ENCODE measurements at places on chromosomes 11 and 22.

- DNase-seq = no peak
Measured at GRCh38 chr22:28064920-28065319, 145.9 kb upstream of the PITPNB start.

- DNase-seq = no peak
Measured at GRCh38 chr11:43833657-43834073, 47.0 kb upstream of the ALKBH3 start.

DNA sequence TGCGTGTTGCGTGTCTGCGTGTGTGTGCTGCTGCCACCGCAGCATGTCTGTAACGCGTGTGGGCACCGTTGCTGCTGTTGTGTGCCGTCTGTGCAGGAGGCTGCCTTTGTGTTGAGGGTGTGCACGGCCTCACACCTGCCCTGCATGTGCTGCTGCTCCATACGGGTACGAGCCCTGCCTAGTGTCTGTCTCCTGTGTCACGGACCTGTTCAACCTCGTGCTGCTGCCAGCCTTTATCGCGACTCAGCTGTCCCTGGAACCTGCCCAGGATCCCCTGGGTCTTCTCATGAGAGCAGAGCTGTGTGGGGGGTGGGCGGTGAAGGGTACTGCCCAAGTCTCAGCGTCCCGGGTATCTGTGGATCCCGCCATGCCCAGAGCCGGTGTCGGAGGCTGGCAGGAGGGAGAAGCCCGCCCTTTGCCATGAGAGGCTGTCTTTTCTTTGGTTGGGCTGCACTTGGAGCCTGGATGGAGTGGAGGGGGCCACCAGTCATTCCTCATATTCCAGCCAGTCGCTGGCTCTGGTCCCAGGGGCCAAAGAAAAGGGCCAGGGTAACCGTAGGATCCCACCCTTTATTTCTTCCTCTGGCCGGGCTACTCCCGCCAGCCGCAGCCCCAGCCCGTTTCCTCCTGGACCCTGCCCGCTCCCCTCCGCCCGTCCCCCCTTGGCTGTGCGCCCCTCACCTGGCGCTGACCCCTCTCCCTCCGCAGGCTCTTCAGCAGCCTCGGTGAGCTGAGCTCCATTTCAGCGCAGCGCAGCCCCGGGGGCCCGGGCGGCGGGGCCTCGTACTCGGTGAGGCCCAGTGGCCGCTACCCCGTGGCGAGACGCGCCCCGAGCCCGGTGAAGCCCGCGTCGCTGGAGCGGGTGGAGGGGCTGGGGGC, 7.8 kb upstream of the ACR start:
- DNase-seq = no peak

DNA sequence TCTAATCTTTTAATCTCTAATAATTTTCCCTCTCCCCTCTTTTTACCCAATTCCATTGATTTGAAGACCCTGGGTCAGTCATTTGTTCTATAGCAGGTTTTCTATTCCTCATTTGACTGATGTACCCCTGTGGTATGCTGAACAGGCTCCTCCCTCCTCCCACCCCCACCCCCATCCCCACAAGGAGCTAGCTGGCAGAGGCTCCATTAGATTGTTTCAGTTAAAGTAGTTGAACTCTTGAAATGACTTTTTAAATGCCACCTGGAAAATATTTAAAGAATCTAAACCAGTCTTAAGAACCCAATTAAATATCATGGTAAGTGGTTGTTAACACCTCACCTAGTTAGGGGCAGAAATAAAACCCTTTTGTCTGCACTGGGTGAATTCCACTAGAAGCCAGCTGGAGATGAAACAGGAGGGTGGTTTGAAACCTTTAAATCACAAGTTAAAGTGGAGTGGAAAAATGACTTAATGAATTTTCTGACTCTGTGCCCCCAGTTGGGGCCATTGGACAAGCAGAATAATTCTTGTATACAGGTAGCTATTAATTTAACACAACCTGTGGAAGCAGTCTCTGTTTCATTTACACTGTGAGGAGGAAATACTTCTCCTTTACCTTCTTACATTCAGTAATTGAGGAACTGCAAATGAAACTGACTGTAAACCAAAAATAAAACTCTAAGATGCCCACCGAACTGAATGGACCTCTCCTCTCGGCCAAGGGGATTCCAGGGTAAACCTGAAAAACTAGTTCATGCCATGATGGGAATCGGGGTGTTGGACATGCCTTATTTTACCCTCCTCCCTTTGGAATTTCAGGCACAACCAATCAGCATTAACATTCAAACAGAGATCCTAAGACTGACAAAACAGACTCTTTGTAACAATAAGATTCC, 30.7 kb downstream of the PRR5L start:
- no peak for DNase-seq

DNA sequence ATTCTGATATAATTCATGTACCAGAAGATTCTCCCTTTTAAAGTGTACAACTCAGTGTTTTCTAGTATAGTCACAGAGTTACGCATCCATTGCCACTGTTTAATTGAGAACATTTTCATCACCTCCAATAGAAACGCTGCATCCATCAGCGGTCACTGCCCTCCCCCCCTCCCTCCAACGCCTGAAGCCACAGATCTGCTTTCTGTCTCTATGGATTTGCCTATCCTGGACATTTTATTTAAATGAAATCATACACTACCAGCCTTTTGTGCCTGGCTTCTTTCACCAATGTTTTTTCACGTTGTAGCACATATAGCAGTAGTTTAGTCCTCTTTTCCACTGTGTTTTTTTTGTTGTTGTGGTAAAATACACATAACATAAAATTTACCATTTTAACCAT, 22.8 kb downstream of the TCP11L1 start:
- DNase-seq = no peak

- DNase-seq = no peak
Measured at GRCh38 chr11:75853971-75854370, 39.0 kb downstream of the UVRAG start.

DNA sequence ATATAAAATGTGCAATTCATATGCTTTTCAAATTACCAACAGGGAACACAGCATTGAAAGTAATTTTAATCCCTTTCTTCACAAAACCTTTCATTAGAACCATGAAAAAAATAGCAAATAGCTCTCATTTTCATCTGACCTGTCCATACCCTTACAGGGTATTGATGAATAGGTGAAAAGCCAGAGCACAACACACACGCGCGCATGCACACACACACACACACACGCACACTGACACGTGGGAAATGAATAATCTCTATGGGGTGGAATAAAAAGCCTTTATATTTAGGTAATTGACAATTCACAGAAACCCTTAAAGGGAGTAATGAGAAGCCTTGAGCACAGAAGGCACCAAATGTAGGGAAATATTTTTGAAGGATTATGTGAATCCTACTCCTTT, 76.2 kb upstream of the POU2AF2 start:
- DNase-seq = no peak

DNA sequence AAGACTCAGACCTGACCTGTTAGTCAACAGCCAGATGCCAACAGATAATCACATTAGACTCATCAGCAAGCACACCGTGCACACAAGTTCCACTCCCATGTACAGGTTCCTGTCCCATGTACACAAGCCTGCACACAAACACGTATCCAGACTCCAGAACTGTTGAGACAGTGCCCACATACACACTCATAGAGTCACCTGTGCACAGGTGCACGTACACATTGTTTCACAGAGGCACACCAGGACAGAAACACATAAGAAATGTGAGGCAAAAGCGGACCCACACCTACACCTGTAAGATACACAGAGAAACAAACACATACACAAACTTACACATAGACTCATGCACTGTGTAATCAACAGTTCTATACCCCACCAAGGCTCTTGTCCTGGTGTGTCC, 2.7 kb upstream of the ZNF74 start:
- no peak for DNase-seq

DNA sequence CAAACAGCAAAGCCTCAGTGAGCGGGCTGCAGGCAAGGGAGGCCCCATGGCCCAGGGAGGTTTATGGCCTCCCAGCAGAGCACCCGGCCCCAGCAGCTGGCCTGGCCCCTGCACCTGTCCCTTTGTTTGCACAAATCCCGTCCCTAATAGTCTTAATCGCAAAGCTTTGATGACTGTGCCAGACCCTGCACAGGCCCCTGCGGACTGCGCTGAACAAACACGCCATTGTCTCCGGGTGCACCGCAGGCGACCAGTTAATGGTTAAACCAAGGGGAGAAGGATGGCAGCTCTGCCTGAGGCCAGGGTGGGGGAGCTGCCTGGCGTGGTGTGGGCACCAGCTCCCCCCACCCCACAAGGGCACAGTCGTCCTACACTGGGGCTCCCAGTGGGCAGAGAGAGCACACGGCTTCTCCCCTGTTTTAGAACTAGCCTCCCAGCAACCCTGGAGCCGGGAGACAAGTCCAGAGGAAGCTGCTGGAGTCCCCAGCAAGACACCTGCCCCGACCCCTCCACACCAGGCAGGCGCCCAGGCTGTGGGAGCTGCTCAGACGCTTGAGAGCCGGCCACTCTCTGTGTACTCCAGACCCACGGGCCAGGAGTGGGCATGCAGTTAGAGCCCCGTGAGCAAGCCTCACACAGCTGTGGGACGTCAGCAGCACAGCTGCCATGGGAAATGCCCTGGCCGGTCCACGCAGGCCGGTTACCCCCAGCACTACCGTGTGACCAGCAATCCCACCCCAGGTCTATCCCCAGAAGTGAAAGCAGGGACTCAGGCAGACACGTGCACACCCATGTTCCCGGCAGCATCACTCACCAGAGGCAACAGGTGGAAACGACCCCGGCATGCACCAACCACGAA, 39.7 kb upstream of the TH start:
- DNase-seq = no peak

GRCh38 chr11:66055021-66055420, 2.9 kb downstream of the SF3B2 start:
- no peak for DNase-seq

DNA sequence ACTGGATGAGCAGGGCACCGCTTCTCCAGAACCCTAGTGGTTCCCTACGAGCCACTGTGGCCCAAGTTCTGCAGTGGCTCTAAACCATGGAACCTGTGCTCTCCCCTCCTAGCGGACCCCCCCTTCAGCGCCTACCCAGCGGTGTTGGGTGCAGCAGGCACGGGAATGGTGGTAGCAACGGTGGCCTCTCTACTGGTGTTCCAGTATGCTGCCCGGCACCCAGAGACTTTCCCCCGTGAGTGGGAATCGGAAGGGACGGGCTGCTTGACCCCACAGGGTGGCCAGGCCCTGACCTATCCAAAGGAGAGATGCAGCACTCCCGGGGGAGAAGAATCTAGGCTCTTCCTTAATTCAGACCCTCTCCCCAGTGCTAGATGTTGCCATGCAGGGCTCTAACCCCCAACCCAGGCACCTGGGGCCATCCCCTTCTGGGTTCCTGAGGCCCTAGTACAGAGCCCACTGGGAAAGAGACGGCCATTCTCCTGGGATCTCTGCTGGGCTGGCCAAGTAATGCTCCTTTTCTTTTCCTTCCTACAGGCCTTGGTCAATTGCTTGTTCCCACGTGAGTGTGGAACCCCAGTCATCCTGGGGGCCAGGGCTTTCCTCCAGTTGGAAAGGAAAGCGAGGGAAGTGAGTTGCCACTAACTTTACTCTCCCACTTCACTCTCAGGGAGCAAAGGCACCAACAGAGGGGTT, 9.2 kb downstream of the VSIG10L2 start:
- no peak for DNase-seq

DNA sequence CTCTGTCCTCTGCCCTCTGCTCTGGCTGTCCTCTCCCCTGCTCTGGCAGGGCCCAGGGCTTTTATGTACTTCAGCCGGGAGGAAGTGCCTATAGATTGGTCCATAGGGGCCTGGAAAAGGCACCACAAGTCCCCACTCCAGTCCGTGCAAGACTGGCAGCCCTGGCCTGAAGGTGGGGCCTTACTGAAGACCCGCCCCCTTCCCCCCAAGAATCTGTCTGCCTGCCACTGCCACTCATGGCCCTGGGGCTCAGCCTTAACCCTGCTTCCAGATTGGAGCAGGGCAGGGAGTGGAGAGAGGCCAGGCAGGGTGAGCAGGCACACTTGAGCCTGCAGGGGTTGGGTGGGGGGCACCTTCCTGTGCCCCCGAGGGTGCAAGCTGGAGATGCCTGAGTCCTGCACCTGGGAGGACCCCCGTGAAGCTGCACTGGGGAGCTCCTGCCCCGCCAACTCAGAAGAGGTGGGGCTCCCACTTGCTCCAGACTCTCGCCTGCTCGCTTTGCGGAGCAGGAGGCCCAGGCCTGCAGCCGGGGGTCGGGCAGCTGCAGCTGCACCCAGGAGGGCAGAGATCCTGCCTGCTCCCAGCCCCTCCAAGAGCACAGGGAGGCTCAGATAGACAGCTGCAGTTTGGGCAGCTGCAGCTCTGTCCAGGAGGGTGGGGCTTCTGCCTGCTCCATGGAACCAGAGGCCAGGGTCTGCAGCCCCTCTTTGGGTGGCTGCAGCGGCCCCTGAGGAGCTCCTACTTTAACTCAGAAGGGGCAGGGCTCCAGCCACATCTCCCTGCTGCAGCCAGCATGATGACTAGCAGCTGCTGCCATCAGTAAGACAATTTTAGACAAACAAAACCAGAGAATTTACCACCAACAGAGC, 51.0 kb upstream of the SC5D start:
- no peak for DNase-seq

All from bone marrow (tissue), 2 donors.